ENCODE measurements at places on chromosomes 5 and 9.

DNA sequence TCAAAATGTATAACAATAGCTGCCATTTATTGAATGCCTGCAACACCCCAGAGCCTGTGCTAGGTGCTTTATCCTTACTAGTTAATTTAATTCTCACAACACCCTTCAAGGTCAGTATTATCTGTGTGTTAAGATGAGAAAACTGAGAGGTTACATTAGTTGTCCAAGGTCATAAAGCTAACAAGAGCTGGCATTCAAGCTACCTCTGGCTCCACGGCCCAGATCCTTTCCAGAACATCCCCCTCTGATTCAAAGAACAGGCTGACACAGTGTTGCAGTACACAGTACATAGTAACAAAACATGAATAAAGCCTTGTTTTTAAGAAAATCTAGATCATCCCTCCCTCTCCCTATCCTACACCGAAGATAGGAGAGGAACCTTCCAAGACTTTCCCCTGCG, 9.4 kb upstream of the FRMPD1 start:
- no peak for DNase-seq

- no peak for DNase-seq
Observed at GRCh38 chr5:129554134-129554904, 94.2 kb downstream of the ADAMTS19 start.

GRCh38 chr5:162052676-162053075, 14.9 kb upstream of the GABRG2 start:
- DNase-seq, result no peak

GRCh38 chr9:121576281-121577075, 75.0 kb upstream of the DAB2IP start:
- no peak for DNase-seq

DNA sequence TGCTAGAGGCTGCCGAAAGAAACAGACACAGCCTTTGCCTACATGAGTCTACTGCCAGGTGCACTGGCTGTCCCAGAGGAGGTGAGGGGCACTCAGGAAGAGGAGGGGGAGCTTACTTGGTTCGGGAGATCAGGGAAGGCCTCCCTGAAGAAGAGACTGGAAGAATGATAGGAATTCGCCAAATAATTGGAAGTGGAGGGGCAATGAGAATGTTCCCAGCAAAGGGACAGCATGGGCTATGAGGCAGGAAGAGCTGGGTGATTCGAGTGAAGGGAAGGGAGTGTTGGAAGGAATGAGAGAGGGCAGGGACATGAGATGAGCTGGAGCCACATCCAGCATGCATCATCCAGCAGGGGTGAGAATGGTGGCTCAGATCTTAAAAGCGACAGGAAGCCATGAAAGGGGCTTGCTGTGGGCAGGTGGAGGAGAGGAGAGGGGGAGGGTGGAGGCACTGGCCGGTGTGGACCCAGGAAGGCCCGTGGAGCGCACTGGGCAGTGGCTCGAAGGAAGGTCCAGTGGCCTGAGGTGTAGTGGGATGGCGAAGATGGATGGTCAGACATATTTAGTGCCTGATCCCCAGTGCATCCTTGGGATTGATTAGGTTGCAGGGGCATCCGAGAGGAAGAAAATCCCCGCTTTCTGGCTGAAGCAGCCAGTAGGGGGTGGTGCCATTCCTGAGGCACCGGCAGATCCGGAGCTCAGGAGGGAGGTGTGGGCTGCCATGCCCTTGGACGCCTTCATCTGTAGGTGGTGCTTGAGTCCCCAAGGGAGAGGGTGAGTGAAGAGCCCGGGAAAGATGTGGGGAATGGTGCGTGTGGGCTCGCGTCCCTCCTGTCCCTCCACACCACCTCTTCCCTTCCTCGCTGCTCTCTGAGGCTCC, 53.5 kb upstream of the GARNL3 start:
- DNase-seq, result peak; percentile 36

DNA sequence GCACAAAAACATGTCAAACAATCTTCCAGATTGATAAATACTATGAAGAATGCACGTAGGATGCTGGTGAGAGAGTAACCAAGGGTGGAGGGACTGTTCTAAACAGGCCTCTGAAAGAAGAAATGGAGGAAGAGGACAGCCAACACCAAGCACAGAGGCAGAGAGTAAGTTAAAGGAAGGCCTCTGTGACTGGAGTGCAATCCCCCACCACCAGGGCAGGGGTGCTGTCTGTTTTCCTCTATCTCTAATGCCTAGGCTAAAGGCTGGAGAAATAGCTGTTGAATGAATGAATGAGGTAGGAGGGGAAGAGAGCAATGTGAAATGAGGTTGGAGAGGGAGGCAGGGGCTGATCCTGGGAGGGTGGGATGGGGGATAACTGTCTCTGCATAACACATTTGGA, 88.9 kb downstream of the ANKRD55 start:
- no peak for DNase-seq

DNA sequence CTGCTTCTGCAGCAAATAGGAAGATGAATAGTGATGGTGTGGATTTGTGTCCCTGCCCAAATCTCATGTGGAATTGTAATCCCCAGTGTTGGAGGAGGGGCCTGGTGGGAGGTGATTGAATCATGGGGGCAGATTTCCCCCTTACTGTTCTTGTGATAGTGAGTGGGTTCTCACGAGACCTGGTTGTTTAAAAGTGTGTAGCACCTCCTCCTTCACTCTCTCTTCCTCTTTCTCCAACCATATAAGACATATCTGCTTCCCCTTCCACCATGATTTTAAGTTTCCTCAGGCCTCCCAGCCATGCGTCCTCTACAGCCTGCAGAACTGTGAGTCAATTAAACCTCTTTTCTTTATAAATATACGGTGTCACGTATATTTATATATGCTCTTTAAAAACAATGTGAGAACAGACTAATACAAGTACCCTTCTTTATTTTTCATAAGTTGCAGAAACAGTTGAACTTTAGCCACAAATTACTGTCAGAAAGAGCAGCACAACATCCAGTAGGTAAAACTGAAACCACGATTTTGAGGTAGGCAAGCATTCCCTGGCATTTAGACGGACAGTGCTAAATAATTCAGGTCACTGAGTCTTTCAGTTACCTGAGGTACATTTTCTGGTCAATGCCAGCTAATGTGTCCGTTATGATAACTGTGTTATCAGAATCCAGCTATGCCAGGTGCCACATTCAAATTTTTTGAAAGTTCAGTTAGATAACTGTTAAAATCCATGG, 79.3 kb upstream of the SPEF2 start:
- no peak for DNase-seq

DNA sequence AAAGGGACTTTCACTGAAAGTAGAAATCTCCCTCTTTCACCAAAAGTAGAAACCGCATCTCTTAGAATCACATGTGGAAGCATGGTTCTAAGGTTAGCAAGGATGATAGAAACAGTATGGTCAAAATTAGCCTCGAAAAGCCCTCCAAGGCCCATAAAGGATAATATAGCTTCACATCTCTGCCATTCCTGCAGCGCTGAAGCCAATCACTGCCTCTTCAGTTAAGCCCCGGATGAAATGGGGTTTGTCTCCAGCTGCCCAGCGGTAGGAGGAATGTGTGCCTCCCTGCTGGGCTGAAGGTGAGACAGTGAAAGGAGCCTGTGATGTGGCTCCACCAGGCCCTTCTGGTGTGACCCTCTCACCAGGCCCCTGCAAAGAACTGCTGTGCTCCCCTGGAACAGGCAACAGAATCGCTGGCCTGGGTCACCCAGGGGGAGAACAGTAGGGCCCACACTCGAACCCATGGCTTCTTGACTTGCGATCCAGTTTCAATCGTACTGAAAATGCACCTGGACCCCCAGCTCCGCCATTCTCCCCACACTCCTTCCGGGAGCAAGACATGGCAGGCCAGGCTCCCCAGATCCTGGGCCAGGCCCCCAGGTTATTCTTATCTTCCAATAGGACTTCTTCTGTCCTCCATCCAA, 47.2 kb downstream of the CAMK2A start:
- no peak for DNase-seq

GRCh38 chr9:27162045-27162444, 53.0 kb downstream of the TEK start:
- no peak for DNase-seq

DNA sequence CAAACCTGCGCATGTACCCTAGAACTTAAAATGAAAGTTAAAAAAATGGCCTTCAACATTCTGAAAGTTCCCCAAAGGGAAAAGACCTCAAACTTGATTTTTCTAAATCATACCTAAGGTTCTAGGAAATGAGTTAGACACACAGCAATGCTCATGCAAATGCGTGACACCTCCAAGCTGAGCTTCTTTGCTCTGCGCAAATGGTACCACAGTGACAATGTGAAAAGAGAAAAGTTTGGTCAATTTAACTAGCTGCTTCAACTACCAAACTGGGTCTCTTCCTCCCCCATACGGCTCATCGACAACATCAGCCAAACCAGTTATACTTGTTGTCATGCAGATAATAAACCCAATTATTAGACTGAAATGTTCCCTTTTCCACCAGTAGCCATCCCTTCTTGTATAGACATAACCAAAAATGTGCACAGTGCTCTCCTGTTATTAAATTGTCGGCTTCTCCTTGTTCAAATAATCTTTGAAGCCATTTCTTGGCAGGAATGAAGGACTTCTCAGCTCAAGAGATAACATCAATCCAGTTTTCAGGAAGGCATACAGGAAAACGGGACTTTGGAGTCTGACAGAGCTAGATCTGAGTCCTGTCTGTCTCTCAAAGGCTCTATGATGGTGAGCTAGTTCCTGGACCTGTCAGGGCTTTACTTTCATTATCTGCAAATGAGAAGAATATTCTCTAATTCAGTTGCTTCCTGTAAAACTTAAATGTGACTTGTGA, 185.6 kb upstream of the NR3C1 start:
- no peak for DNase-seq

GRCh38 chr9:38619556-38620447, 594 bp downstream of the ANKRD18A start:
- DNase-seq, result peak; percentile 77

- no peak for DNase-seq
Observed at GRCh38 chr9:87516222-87516925, 18.7 kb downstream of the DAPK1 start.

GRCh38 chr5:127936439-127936972, 147.1 kb upstream of the SLC12A2 start:
- DNase-seq, result no peak

DNA sequence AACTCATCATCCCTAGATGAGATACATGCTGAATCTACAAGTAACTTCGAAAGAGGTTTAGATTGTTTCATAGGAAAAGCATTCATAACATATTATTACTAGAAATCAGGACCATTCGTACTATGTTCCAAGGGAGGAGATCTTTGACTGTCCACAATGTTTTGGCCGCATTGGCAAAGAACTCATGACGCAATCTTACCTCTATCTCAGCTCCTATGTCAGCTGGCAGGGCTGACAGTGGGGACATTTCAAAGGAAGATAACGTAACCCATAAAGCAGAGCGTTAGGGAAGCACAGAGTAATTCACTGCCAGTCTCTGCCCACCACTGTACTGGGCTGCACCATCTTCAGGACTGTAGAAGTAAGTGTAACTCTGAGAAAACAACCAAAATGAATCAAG, 69.7 kb downstream of the EFNA5 start:
- DNase-seq, result no peak

DNA sequence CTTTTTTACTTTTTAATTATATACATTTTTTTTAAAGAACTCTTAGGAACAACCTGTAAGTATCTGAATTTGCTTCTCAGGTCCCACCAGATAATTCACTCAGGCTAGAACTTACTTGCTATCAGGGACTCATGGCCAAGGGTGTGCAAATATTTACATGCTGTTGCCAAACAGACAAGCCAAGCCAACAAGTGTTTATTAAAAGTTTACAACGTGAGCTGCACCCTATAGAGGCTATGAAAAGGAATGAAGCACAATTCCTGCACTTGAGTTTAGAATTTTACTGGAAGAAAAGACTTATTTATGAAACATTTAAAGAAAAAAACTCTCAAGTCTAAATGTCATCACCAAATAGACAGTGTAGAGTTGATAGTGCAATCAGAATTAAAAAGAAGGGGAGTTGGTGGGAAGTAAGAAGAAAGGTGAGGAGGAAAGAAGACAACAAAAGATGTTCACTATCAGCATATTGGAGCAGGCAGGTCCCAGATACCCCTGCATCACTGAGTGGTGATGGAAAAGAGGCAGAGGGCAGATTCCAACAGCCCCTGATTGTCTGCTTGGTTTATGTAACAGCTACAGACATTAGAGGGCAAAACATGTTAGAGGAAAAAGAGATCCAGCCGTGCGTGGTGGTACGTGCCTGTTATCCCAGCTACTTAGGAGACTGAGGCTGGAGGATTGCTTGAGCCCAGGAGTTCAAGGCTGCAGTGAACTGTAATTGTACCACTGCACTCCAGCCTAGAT, 32.8 kb downstream of the SH3RF2 start:
- DNase-seq, result no peak

DNA sequence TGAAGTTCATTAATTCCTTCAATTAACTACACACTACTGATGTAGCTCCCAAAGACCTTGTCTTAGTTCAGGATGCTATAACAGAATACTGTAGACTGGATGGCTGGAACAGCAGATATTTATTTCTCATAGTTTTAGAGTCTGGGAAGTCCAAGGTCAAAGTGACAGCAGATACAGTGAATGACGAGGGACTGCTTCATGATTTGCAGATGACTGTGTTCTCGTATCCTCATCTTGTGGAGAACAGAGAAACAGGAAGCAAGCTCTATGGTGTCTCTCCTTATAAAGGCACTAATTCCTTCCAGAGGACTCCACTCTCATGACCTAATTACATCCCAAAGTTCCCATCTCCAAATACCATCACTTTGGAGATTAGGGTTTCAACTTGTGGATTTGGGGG, 65.6 kb upstream of the MAP1B start:
- DNase-seq, result no peak

GRCh38 chr5:148011398-148012137, 52.2 kb upstream of the SPINK5 start:
- no peak for DNase-seq

- no peak for DNase-seq
Observed at GRCh38 chr5:137264573-137264972, 234.6 kb downstream of the SPOCK1 start.

GRCh38 chr9:34956648-34957047, 1.4 kb upstream of the PHF24 start:
- DNase-seq, result no peak

- no peak for DNase-seq
Observed at GRCh38 chr5:14353726-14354474, 210.8 kb downstream of the TRIO start.

GRCh38 chr5:53590759-53591158, 30.3 kb downstream of the NDUFS4 start:
- DNase-seq, result no peak

DNA sequence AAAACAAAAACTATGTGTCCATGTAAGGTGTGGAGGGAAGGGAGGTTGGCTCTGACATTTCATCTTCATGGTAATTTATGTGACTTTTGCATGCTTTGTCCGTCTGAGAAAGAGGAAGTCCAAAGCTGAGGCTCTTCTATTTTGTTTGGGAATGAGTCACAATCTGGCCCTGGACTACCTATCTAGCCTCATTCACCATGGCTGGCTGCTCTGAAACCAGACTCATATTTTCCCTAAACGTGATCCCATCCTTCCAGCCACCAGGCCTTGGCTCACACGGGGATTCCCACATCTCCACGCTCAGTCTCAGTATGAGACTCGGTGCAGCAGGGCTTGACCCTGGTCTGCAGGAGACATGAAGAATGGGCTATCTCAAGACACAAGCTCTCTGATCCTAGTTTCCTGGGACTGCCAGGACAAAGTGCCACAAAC, 672.8 kb downstream of the ACTL7B start:
- DNase-seq, result no peak

GRCh38 chr9:99106044-99106375, 1.1 kb downstream of the TGFBR1 start:
- no peak for DNase-seq
